ENCODE measurements at places on chromosomes 2 and 18.

GRCh38 chr2:25042321-25043240, 705 bp downstream of the EFR3B start:
- DNase-seq = peak; percentile 47

- DNase-seq = no peak
These were observed 158.3 kb downstream of the GLI2 start for GRCh38 chr2:120893811-120894584.

DNA sequence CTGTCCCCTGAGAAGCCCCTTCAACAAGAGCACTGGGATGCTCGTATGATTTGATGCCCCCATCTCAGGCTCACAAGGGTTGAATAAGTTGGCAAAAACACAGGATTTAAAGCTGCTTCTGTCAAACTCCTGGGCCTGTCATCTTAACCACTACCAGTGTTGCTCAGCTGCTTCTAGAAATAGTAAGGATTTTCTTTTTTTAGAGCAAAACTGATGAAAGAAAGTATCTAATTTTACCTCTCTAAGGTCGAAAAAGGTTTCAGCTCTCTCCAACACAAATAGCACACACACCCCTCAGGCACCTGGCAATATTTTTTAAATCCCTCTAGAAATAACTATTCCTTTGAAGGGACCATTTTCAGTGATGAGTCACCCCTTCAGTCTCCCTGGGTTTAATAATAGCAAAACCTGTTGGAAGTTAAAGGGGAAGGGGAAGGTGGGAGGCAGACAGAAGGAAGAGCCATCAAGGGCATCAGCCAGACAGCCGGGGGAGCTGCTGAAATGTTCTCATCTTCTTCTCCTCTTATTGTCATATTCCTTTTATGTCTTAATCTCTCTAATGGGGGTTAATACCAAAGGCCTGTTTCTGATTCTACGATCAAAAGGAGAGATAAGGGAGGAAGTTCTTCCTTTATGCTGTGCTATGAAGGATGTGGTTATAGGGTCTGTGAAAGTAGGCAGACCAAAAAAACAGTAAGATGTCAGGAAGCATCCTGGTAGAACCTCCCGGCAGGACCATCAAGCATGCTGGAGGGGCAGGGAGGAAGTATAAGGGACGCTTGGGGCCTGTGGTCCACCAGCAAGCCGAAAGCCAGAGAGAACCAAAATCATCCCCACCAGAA, 31.9 kb upstream of the SLC35G4 start:
- no peak for DNase-seq

DNA sequence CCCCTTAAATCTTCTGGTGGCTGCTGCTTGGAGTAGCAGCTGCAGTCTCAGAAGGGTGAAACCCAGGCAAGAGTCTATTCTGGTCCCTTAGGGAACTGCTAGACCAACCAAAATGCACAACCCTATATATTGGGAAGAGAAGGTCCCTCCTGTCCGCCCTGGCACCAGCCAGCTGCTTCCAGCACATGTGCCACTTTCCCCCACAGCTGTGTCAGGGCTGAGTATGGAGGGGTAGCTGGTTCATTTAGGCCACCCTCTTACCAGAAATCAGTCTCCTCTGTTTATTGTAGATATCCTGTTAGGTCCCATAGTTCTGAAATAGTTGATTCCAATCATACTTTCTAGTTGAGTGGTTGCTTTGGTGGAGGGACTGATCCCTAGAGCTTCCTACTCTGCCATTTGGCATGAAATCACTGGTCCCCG, 68.9 kb downstream of the BIRC6 start:
- DNase-seq = no peak

GRCh38 chr2:118856978-118857676, 9.7 kb upstream of the EN1 start:
- no peak for DNase-seq

DNA sequence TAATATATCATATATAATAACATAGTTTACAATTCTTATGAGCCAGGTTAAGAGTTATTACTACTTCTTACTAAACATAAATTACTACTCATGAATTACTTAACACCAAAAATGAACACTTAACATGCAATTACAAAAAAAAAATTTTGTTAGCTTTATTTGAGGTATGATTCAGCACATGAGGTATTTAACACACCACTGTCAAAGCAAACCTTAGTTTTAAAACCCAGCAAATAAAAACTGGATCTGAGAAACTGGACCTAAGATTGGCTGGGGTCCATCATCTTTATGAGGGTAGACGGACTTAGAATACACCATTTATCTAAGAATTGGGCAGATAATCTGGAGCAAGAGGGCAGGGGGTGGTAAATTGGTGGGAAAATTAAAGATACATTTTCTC, 81.8 kb upstream of the CREB1 start:
- no peak for DNase-seq

DNA sequence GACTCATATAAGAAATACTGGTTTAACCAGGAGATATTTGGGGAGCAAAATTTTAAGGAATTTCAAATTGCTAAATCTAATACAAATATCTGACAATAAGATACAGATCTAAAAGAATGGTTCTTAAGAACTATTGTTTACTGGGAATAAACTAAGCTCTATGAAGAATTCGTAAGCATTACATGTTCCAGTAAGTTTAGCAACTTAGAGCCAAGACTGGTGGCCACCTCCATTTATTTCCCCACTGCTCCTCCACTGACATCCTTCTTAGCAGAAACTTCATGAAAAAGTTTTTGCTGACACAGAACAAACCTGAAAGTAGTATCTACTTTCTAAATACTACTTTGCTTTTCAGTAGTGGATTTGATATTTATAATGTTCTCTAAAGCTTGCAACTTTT, 83.0 kb downstream of the ACSL3 start:
- DNase-seq = no peak

- no peak for DNase-seq
These were observed 14.0 kb upstream of the ZNF396 start for GRCh38 chr18:35390951-35391700.

GRCh38 chr18:36693931-36694620, 134.7 kb downstream of the TPGS2 start:
- peak; percentile 55 for DNase-seq

- no peak for DNase-seq
These were observed 19.2 kb downstream of the GPR75 start for GRCh38 chr2:53840580-53840979.

DNA sequence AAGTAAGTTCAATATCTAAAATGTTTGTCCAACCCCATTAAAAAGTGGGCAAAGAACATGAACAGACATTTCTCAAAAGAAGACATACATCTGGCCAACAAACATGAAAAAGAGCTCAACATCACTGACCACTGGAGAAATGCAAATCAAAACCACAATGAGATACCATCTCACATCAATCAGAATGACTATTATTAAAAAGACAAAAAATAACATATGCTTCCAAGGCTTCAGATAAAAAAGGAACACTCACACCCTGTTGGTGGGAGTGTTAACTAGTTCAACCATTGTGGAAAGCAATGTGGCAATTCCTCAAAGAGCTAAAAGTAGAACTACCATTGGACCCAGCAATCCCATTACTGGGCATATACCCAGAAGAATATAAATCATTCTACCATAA, 931.1 kb downstream of the LRP1B start:
- DNase-seq = no peak

- peak; percentile 85 for DNase-seq
These were observed 2.8 kb downstream of the DUSP2 start for GRCh38 chr2:96142217-96143113.

DNA sequence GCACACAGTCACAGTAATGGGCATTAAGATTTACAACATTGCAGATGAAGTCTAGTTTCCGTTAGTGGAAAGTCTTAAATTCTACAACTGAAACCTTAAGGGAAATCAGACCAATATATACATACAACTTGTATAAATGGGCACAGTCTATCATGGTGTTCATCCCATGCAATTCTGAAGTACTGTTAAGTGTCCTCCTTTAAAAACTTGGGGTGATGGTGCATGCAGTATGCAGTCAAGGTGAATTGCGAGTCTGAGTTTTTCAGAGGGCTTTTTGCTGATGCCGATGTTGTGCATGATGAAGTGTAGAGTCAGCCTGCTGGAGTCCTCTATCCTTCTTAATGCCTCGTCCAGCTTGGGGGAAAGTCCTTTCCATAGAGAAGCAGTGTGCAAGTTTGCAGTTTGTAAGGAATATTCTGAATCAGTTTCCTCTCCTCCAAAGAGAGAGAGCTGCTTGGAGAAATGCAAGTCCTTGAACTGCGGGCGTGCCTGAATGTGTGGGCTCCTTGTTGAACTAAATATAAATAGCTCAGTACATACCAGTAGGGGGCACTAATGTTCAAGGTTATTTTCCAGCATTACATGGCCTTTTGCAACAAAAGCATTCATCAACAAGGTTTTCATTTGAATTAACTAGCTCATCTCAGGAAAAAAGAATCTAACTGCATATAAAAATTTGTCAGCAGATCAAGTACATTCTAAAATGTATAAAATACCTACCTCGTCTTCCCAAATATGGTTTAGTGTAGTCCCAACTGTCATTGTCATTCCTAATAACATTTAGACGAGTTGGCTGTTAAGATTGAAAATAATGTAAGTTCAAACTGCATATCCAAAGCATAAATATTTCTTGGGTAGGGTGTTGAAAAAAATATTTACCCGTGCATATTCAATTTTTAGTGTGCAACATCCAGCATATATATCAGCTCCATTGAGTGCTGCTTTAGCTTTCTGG, 21.3 kb downstream of the HNRNPLL start:
- DNase-seq = peak; percentile 30

- no peak for DNase-seq
These were observed 62.9 kb downstream of the RPL31 start for GRCh38 chr2:101064868-101065549.

- DNase-seq = no peak
These were observed 163.8 kb upstream of the MEX3C start for GRCh38 chr18:51361130-51361860.

DNA sequence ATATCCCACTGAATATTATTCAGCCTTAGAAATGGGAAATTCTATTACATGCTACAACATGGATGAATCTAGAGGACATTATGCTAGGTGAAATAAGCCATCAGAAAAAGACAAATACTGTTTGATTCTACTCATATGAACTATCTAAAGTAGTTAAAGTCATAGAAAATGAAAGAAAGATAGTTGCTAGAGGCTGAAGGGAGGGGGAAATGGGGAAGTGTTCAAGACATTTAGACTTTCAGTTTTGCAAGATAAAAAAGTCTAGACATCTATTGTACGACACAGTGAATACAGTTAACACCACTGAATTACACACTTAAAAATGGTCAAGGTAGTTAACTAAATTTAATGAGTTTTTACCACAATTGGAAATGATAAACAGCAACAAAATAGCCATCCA, 835.9 kb upstream of the CHAC2 start:
- DNase-seq = no peak

GRCh38 chr2:70212298-70212932, 21.6 kb upstream of the C2orf42 start:
- DNase-seq = no peak

DNA sequence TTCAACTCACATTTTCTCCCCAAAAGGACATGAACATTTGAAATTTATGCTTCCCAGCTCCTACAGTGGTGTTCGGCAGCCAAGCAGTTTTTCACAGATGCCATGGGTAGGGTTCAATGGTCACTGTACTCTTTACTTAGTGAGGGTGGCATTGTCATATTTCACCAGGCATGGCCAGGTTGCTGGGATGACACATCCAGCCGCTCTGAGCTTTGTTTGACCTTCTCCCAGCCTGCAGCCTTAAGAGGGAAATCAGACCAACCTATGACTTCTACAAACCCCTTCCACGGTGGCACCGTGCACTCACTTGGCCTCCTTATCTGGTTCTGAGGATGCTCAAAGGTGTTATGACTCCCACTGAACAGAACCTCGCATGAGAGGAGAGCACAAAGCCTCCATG, 108.4 kb upstream of the SH3BP4 start:
- DNase-seq = no peak

DNA sequence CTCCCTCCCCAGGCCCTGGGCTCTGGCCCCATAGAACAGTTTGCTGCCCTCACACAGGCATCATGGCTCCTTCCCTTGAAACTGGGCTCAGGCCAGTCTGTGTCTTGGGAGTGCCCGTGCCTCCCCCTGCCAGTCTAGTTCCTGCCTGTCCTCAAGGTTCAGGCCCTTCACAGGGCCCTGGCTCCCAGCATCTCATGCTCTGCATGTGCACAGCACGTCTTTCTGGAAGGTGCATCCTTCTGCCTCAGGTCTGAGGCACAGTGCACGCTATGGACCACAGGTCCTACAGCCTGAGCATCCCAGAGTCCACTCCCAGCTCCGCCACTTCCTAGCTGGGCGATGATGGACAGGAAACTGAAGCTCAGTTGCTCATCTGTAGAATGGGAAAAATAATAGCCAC, 35.6 kb upstream of the FOSL2 start:
- DNase-seq = no peak

DNA sequence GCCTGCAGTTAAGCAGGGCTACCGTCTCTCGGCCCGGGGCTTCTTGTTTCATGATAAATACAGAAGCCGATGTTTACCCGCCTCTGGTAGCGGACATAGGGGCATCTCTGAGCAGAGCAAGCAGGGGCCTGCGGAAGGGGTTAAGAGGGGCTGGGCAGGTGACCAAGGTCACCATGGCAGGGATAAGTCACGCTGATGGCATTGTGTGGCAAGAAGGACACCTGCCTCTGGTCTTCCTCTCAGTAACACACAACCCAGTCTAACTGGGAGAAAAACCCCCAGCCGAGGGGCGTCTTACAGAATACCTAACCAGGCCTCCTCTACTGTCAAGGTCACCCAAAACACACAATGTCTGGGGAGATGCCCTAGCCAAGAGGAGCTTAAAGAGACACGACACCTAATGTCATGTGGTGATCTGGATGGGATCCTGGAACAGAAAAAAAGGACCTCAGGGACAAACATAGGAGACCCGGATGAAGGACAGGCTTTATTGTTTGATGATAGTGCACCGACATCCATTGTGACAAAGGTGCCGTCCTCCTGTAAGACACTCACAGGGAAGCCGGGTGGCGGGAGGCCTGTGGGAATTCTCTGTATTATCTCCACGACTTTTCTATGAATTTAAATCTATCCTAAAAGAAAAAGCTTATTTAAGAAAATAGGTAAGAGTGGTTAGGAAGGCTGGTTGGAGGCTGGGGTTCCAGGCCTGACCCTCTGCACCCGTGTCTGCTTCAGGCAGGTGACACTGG, 24.8 kb downstream of the SH3BP4 start:
- DNase-seq = no peak

- no peak for DNase-seq
These were observed 144.7 kb upstream of the ITGA4 start for GRCh38 chr2:181312515-181312927.

DNA sequence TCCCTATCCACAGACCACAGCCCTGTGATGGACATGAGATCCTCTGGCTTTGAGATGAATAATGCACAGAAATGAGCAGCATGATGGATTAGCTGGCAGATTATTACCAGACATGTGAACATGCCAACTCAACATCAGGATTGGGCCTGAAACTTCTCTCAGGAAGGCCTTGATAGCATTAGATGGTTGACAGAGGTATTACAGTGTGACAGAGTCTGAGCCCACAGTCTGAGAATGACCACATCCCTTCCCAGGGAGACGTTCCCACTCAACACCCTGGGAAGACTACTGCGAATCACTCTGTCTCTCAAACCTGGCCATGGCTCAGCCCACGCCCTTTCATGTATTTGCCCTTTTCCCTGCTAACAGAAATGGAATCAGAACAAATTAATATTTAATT, 66.9 kb downstream of the BCL11A start:
- DNase-seq = no peak

Measured in WERI-Rb-1 (cell line).